Cardiac septum (tissue), 1 donor: ENCODE measurements at places on chromosomes 11 and 22. TPM values are rescaled to one million over a fixed set of nuclear protein-coding genes. Genes with fewer than 3 reads are reported as not detected.

DNA sequence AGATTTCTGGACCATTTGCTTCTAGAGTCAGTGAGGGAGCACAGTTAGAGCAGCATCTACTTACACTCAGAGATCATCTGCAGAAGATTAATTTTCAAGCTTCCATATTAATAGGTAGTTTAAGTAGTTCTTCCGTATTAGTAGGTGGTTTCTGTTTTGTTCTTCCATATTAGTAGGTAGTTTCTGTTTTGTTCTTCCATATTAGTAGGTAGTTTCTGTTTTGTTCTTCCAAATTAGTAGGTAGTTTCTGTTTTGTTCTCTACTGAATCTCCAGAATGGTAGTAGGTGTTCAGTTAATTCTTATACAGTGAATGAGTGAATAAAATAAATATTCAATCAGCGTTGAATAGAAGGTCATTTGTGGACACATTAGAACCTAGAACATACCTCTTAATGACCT, 175.7 kb downstream of the TMEM135 start:
- no peak for DNase-seq

GRCh38 chr11:17314232-17314547, 37.4 kb upstream of the NCR3LG1 start:
- no peak for DNase-seq

- no peak for DNase-seq
Observed at GRCh38 chr11:57566005-57566904, 1.2 kb downstream of the UBE2L6 start.

DNA sequence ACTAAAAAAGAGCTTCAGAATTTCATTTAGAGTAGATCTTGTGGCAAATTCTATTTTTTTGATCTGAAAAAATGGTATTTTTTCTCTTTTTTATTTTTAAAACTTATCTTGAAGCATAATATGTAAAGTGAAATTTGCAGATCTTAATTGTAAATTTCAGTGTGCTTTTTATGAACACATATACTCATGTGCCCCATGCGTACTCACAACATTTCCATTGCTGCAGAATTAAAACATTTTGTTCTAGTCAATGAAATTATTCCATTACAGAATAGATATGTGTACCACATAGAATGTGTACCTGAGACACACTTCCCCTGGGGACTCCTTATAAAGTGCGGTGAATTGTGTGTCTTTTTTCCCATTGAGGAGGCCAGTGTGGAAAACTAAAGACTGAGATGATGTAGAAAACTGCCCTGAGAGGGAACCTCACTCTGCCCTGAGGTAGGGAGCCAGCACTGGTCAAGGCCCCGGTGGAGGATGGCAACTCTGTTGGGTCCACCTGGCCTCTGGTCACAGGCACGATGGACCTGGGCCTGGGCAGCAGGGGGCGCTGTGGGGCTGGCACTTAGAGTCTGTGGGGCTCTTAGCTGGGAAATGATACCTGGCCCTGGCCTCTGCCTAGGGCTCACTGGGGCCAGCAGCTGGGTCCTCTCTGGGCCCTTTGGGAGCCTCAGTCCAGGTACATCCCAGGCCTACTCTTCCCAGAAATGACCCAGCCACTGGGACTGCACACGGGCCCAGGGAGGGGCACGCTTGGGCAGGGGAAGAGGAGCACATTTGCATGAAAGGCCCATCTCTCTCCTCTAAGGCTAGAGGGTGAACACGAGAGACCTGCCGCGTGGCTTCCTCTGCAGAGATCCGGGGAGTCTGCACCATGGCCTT, 77.9 kb upstream of the TOP3B start:
- peak; percentile 90 for DNase-seq

DNA sequence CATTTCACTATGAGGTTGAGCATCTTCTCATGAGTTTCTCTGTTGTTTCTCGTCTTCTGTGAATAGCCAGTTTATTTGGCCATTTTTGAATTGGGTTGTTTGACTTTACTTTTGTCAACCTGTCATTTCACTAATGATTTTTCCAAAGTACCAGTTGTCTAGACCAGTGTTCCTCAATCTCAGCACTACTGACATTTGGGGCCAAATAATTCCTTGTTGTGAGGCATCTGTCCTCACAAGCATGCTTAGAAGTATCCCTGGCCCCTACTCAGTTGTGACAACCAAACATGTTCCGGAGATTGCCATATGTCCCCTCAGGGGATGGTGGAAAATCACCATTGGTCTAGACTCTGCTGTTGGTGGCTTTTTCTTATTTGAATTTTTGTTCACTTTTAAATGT, 87.7 kb upstream of the GNAZ start:
- DNase-seq: no peak

GRCh38 chr11:13215149-13215548, 62.4 kb upstream of the BMAL1 start:
- no peak for DNase-seq

DNA sequence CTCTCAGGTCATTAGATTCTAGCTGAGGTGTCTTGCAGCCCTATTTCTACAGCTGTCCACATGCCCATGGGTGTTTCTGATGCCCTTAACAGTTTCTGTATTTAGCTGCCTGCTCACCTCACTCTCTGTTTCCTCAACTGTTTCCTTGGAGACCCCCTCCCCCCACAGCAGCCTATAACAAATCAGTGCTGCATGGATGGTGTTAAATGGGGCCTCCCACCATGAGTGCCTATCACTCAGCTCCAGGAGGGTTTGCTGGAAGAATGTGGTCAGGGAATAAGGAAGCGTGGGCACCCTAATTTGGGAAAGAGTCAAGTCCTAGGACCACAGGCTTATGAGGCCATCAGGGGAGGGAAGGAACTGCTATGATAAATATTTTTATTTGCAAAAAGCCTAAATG, 8.6 kb downstream of the KLHL35 start:
- DNase-seq: no peak

DNA sequence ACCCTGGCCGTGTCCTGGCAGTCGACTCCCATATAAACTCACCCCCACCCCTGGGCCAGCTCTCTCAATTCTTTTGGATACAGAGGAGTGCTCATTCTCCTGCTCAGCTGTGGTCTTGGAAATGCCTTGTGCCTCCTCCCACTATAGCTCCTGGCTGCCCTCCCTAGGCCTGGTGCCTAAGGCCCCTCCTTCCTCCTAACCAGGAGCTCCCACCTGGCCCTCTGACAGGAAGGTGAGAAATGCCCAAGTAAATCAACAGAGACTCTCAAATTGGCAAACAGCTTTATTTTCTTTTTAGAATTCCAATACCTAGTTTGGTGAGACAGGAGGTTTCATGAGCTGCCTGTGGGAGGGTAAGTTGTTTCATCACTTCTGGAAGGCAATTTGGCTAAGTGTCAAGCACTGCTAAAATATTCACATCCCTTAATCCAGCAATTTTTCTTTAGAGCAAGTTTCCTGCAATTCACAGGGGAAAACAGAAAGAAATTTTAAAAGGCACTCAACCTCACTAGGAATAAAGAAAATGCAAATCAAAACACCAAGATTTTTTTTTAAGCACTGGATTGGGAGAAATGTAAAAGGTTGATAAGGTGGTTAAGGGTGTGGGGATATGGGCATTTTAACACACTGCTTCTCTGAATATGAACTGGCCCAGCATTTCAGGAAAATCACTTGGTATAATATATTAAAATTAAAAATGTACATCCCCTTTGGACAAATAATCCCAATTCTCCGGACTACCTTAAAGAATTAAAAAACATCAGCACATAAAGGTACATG, 209.7 kb upstream of the ARHGAP20 start:
- DNase-seq: no peak

The VSIG2 gene
- 1.2 TPM for total RNA-seq

The CDC42BPG gene
- total RNA-seq: 1.2 TPM

The SCGB1A1 gene
- total RNA-seq: not detected

The CYB5R2 gene
- 1.7 TPM for total RNA-seq

The GGA1 gene
- total RNA-seq: 32.5 TPM

The DENND6B gene
- total RNA-seq: 2.8 TPM

The TRIM66 gene
- total RNA-seq: 3.0 TPM

The HEPHL1 gene
- not detected for total RNA-seq

The TSGA10IP gene
- not detected for total RNA-seq

The ALKBH8 gene
- 6.2 TPM for total RNA-seq
